ENCODE measurements at places on chromosomes 1 and 21.

DNA sequence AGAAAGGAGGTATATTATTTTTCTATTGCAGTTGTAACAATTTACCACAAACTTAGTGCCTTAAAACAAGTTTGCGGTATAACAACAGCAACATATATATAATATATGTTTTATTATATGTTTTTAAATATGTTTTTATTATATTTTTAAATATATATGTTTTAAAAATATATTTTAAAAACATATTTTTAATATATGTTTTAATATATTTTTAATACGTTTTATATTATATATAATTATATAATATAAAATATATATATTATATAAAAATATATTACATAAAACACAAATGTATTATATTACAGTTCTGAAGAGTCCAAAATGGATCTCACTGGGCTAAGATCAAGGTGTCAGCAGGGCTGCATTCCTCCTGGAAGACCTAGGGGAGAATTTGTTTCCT, 27.5 kb upstream of the FNBP1L start:
- no peak for DNase-seq

GRCh38 chr1:206497363-206497762, 10.0 kb upstream of the RASSF5 start:
- no peak for DNase-seq

DNA sequence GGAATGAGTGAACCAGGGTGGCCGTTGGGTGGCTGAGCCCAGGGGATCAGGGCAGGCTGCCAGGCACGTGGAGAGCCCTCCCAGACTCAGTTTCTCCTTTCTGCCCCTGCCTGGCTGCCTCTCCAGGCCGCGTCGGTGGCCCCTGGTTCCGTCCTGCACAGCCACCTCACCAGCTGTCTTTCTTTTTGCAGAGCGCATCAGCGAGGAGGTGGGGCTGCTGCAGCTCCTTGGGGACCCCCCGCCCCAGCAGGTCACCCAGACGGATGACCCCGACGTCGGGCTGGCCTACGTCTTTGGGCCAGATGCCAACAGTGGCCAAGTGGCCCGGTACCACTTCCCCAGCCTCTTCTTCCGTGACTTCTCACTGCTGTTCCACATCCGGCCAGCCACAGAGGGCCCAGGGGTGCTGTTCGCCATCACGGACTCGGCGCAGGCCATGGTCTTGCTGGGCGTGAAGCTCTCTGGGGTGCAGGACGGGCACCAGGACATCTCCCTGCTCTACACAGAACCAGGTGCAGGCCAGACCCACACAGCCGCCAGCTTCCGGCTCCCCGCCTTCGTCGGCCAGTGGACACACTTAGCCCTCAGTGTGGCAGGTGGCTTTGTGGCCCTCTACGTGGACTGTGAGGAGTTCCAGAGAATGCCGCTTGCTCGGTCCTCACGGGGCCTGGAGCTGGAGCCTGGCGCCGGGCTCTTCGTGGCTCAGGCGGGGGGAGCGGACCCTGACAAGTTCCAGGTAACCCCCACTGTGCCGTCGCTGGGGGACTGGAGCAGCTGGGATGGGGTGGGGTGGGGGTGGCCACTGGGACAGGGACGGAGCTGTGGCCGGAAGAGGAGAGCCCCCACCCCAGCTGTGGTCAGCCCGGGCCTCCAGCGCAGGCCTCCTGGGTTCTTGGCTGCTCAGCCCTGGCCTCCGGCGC, 63.3 kb downstream of the COL18A1 start:
- DNase-seq, result no peak

DNA sequence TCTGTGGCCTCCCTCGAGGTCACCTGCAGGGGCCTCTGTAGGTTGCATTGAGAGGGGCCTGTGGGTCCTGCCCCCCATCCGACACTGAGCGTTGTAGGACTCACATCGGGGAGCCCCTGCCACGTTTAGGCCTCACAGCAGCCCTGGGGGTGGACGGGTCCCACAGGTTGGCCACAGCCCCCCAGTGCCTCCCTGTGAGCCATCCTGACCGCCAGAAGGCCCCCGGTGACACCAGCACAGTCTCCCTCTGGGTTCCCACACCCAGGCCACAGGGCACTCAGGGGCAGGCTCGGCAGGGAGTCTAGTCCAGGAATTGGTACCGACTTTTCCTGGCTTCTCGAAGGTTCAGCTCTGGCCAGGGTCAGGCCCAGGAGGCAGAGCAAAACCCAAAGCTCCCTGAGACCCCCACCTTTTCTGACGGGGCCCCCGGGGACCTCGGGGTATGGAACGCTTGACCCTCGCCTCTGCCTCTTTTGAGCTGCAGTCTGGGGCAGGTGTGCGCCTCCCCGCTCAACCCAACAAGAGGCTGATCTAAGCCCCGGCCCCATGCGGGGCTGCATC, 13.9 kb upstream of the POFUT2 start:
- DNase-seq, result no peak

- no peak for DNase-seq
Observed at GRCh38 chr1:47951026-47951425, 46.2 kb downstream of the TRABD2B start.

- no peak for DNase-seq
Observed at GRCh38 chr1:195195423-195196057, 1412.7 kb downstream of the KCNT2 start.

- DNase-seq, result no peak
Observed at GRCh38 chr1:180062452-180062971, 92.2 kb upstream of the QSOX1 start.

DNA sequence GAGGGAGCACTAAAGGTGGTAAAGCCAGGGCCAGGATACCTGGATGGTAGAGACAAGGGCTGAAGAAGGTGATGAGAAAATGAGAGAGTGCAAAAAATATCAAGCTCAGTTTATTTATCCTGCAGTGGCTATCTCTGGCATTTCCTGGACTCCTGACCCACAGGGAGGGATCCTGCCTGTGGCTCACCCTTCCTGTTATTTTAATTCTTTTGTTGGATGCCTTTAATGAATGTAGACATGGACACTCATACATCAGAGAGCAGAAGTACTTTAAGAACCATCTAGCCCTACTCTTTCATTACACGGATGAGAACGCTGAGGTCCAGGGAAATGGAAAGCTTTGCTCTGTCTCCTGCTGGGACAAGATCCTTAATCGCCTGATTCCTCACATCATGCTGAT, 20.6 kb downstream of the JUN start:
- no peak for DNase-seq

GRCh38 chr21:45378258-45378966, 26.6 kb upstream of the COL18A1 start:
- DNase-seq, result no peak

- peak; percentile 31 for DNase-seq
Observed at GRCh38 chr21:25790122-25790877, 55.5 kb downstream of the GABPA start.

DNA sequence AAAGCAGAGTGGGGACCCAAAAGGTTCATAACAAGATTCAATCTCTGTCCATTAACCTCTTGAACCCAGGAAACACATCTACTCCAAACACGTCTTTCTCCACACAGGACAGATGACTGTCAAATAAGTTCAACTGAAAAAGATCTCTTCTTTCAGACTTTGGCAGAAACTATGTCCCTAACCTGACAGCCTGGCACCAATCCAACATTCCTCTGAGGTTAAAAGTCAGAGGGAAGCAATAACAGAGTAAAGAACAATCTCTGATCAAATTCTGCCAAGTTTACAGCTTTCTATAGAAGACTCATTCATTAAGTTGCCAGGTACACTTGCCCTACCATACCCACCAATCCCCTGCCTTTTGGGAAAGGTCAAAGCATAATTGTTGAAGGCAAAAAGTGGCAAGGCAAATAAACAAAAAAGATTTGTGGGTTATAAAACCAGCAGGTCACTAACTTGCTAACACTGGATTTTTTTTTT, 31.9 kb downstream of the OTUD7B start:
- no peak for DNase-seq

GRCh38 chr1:15272009-15272781, 25.2 kb downstream of the FHAD1 start:
- peak; percentile 85 for DNase-seq

GRCh38 chr1:86296305-86297205, 99.6 kb downstream of the ODF2L start:
- DNase-seq, result no peak

DNA sequence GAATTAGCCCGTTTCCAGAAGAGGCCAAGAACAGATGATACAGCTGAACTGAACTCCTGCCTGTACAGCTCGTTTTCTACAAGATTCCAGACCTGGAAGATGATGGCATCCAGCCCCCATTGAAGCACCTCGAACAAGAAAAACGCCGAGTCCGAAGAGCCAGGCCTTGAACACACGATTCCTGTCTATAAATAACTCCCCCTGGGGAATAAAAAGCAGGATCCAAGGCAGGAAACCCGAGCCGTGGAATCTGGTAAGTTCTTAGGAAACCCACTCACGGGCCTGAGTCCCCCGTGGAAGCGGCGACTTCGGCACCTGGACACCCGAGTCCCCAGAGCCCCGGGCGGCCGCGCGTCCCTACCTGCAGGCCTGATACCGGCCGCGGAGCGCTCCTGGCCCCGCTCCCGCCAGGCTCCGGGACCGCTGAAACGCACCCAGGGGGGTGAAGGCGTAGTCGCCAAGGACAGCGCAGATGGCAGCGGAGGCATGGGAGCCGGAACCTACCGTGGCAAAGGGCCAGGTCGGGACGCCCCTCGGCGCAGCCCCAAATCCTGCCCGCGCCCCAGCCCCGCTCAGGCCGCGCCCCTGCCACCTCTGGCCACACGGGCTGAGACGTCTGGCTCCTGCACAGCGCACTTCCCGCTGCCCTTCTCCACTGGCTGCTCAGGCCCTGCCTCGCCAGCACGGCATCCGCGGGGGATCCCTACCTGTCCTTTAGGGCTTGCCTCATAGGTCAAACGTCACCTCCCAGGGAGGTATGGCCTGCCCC, 14.0 kb upstream of the HLCS start:
- peak; percentile 48 for DNase-seq

DNA sequence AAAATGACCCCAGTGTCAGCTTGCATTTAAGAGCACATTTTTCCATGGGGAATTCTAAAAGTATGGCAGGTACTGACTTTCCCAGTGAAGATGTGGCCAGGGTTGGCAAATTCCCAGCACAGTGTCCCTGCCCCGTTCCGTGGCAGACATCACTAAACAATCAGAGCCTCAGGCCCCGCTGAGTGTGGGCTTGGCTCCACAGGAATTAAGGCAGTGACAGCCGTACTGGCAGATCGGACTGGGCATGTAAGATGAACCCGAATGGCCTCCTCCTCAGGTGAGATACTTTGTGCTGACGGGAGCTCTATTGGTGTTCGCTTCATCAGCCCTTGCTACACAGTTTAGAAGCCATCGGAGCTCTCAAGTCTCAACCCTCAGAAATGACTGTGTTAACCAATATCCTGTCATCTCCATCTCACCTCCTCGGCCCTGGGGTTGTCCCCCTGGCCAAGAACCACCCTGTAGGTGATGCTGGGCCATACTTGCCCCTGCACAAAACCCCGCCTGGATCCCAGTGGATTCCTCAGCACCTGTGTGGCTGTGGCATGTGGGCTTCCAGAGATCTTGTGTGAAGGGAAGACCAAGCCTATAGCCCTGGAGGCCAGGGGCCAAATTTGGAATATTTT, 29.0 kb upstream of the ABCG1 start:
- DNase-seq, result no peak

DNA sequence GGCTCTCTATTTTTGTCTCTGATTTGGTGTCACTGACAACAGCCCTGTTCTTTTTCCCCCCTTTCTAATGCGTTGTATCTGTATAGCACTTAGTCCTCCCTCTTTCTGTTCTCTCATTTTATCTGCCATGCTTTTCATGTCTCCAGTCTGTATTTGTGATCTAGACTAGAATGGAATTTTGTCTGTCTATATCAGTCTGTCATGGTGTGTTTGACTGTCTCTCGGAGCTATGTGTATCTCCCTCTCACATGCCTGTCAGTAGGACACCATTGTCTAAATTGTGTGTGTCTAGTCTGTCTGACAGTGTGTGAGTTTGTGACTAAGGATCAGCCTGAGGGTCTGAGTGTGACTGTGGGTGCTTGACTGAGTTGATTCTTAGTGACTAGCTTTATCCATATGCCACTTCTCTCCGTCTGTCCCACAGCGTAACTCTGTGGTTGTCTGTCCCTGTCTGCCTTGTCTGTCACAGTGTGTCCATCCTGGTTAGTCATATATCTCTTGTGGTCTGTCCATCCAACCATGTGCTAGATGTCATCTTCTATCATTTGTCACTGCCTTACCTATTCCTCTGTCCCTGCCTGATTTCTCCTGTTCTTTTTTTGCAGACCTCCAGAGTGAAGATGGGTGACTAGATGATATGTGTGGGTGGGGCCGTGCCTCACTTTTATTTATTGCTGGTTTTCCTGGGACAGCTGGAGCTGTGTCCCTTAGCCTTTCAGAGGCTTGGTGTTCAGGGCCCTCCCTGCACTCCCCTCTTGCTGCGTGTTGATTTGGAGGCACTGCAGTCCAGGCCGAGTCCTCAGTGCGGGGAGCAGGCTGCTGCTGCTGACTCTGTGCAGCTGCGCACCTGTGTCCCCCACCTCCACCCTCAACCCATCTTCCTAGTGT, 1.4 kb upstream of the B4GALT2 start:
- no peak for DNase-seq

- no peak for DNase-seq
Observed at GRCh38 chr1:226425431-226426031, 17.6 kb upstream of the PARP1 start.

DNA sequence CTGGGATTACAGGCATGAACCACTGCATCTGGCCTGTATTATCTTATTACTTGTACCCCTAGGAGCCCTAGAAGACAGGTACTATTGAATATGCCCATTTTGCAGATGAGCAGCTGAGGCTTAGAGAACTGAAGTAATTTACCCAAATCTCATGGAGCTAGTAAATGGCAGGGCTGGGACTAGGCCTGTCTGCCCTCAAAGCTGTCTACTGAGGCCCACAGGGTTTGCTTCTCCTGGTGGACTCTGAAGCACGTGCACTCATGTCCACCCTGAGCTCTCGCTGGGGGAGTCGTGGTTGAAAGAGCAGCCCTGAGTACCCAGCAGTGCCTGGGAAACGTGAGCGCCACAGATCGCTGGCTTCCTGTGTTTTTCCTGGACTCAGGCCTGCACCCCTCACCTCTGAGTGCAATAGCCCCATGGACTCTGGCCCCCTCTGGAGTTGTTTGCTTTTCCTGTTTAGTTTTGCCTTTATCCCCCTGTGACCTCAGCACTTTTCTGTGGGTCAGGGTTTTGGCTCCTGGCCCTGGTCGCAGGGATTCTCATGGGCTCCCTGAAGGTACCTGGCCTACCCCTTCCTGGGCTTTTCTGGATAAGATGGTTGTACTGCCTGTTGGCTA, 52.4 kb downstream of the ARHGEF10L start:
- DNase-seq, result no peak

GRCh38 chr21:36159356-36159921, 2.8 kb downstream of the DOP1B start:
- no peak for DNase-seq

DNA sequence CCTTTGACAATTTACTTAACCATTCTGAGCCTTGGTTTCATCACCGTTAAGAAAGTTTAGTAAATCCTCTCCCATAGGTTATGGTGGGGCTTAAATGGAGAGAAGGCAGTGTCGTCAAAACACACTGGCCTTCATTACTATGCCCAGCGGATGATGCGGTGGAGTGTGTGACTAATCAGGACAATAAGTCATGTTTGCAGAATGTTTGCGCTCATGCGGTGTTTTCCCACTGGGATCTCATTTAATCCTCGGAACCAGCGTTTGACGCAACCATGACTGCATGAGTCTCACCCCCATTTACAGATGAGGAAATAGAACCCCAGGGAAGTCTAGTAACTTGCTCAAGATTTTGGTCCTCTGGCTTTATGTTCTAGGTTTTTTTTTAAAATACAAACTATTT, 17.5 kb downstream of the SLC26A9 start:
- DNase-seq, result no peak

- no peak for DNase-seq
Observed at GRCh38 chr1:86421601-86422280, 2.2 kb upstream of the CLCA2 start.

Measured in cerebellum (tissue), 4 donors.